ENCODE measurements at places on chromosomes 3 and 15.

DNA sequence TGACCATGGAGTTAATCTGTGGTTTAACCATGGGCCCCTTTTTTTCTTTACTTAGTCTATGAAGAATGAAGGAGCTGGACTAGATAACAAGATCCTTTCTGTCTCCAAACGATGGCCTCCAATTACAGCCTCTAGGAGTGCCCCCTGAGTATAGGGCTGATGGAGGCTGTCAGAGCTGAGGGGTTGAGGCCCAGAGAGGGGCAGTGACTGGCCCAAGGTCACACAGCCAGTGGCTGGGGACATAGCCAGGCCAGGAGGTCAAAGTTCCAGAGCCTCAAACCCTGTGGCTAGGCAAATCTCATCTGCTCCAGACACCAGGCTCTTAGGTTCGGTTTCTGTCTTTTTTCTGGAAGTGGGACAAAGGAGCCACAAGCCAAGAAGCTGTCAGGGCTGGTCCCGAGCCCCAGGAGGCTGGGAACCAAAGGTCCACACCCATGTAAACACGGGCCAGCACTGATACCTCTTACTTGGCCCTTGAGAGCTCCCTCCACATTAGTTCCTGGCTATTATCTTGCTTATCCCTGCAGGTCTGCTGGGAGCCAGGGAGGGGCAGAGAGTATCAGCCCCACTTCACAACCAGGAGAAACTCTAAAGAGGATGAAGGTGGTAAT lies 10.3 kb downstream of the RHOV start:
- DNase-seq, result no peak

DNA sequence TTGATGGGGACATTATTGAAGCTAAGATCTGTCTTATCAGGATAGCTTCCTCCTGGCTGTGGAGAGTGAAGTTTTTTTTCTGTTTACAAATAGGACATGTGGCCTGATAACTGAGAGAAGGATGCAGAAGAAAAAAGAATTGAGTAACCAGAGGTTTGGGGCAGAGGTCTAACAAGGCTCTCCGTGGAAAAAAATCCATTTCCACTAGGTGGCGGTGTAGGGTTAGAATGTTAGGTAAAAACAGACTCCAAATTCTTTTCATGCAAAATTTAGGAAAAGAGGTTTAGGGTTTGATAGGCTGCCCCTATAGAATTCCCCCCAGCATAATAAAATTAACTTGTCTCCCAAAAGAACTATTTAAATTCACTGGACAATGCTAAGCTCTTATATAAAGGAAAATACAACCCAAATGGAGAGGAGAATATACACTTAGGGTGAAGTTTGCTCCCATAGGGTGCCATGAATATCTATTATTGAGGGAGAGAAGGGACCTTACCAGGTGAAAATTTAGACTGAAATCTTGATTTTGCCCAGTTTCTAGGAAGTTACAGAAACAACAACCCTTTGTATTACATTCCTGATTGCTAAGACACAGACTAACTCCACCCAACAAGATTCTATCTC lies 1560.4 kb downstream of the OTOL1 start:
- DNase-seq, result no peak

GRCh38 chr15:50753463-50753862 lies 12.0 kb downstream of the SPPL2A start:
- DNase-seq, result no peak

GRCh38 chr15:92909136-92909781 lies 9.1 kb downstream of the CHD2 start:
- DNase-seq, result no peak

DNA sequence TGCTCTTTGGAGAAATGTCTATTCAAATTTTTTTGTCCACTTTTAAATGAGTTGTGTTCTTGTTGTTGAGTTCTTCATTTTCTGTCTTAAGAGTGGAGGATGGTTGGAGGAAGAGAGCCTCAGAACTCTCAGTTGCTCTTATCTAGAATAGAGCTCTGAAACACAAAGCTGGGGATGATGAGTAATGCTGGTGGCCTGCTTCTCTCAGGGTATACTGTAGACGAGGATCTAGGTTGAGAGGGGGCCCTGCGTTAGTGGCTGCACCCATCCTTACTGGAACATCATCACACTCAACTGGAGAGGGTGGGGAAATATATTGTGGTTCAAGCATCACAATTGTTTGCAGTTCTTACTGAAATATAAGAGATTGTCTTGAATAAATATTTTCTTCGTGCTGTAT lies 1.8 kb downstream of the SPTSSB start:
- no peak for DNase-seq

DNA sequence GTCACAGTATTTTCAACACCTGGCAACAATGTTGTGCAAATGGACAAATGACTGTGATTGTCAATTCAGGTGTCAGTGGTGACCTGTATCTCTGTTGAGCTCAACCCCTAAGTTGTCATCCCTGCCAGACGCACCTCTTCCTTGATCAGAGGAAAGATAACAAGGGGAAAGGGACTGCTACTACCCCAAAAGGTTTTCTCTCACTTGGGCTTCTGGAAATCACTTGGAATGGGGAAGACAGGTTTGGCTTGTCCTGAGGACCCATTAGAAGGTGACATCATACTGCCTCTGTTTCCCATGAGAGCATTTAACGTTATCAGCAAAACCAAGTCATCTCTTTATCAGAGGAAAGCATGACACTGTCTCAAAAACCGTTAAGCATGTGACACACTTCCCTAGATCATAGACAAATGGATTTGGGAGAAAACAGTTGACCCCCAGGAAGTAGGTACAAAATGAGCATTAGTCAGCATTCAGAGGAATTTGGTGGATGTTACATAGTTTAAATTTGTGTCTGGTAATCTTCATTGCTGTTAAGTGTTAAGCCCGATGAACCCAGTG lies 769.5 kb downstream of the GRM7 start:
- no peak for DNase-seq

DNA sequence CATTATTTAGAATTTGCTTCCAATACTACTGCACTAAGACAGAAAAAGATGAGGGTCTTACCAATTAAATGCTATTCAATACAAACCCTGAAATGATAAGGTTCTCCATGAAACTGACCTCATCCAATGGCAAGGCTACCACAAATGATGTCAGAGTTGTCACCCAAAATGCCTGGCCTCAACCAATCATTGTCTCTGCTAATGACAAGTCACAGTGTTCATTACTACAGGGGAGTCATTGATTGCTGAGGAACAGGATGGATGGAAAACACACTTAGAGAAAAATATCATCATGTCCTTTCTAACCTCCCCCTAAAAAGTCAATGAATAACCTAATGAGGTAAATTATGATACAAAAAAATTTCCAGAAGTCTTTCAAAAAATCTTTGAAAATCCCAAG lies 91.0 kb downstream of the FOXP1 start:
- DNase-seq, result no peak

- no peak for DNase-seq
Observed at GRCh38 chr3:186628756-186629155, 11.4 kb upstream of the FETUB start.

DNA sequence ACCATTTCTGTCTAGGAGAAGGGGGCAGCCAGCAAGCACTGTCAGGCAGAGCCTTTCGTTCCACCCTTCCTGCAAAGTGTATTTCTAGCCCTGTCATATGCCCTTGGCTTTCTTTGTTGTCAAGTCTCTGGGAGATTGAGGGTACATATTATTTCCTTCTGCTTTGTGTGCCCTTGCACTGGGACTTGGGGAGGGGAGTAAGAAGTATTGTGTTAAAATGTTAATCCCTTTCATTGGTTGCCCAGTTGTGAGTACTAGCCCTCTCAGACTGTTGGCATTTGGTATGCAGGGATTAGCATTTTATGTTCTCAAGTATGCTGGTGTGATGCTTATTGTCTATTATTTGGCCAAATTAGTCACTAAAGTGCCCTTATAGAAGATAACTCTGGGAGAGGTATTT lies 63.9 kb downstream of the RBM6 start:
- DNase-seq, result no peak

GRCh38 chr3:72782521-72782920 lies 65.7 kb downstream of the SHQ1 start:
- DNase-seq, result no peak

- no peak for DNase-seq
Observed at GRCh38 chr3:99624496-99625236, 13.7 kb upstream of the COL8A1 start.

DNA sequence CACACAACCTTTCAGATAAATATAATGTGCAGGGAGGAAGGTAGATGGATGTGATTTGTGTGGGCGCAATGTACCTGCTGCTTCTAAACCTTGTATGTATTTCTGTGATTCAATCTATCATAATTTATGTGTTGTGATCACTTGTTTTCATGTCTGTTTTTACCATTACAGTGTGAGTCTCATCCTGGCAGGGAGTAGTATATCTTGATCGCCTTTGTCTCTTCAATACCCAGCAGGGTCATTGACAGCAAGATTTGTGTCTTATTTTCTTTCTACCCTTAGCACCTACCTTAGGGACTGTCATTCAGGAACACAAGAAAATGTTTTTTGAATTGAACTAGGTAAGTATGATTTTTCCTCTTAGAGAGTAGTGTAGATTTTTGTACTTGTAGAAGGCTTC lies 83.7 kb upstream of the SELENOK start:
- DNase-seq, result no peak

DNA sequence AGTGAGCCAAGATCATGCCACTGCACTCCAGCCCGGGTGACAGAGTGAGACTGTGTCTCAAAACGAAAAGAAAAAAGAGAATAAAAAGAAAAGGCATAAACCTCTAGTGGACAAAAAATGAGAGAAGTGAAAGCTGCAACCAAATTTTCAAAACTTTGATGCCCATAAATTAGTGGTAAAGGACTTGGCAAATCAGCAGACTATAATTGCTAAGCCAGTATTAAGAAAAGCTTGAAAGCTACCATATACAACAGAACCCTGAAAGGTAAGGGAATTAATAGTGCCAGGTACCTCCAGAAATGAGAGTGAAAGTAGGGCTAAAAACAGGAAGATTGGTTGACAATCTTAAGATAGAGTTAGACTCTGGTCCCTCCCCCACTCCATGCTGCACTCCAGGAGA lies 32.9 kb upstream of the SLC22A13 start:
- no peak for DNase-seq

DNA sequence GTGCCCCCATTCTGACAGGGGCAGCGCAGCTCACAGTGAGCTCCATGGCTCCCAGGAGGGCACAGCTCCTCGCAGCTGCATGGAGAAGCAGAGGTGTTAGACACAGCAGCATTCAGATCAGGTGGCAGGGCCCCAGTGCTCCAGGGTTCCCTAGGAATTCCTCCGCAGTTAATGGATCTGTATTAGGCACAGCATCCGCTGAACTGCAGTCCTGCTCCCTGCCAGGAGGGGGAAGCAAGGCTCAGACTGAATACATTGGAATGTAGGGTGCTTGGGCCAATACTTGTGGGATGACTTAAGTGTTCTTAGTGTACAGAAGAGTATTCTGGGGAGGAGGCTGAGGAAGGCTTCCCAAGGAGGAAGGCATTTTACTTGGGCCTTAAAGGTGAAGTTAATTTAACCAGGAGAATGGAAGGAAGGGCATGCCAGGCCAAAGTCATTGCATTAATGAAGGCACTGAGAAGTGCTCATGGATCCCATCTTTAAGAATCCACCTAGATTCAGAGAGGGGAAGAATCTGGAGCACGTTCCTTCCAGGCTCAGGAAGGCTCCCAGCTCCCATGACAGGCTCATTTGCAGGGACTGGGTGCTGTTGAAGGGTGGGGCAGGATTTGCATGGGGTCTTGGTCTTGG lies 111.6 kb downstream of the RAB11A start:
- DNase-seq, result peak; percentile 8

DNA sequence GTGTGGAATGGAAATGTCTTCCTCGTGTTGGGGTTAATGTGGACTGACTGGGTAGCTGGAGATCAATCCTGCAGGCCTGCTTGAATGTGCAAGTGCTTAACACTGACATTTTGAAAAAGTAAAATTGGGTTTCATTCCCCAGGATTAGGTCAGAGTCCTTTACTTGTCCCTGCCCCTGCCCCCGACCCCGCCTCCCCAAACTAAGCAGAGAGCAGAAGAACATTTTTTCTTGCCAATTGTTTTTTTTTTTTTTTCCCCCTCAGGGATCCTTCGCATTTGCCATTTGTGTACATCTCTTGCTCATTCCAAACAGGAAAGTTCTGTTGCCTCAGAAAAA lies 147.0 kb upstream of the NR2F2 start:
- DNase-seq, result no peak

GRCh38 chr3:64578062-64578770 lies 109.6 kb downstream of the ADAMTS9 start:
- DNase-seq, result no peak

- DNase-seq, result no peak
Observed at GRCh38 chr3:171817074-171817800, 7.0 kb upstream of the PLD1 start.

DNA sequence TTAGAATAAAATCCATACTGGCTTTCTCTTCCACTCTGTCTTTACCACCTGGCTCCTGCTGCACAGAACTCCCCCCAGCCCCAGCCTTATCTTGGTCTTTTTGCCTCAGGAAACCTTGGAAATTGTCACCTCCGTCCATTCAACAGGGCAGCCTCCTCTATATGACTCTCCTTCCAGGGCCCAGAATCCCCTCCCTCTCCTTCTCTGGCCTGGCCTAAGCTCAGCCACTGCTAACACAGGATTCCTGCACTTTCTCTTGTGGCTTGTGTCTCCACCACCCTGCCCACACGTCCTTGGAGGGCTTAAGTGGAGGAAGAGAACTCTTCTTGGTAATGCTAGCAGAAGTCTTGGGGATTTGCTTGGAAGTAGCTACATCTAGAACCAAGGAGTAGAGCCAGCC lies 1.5 kb upstream of the IL17RD start:
- no peak for DNase-seq

GRCh38 chr3:160796813-160797164 lies 40.8 kb downstream of the PPM1L start:
- no peak for DNase-seq

DNA sequence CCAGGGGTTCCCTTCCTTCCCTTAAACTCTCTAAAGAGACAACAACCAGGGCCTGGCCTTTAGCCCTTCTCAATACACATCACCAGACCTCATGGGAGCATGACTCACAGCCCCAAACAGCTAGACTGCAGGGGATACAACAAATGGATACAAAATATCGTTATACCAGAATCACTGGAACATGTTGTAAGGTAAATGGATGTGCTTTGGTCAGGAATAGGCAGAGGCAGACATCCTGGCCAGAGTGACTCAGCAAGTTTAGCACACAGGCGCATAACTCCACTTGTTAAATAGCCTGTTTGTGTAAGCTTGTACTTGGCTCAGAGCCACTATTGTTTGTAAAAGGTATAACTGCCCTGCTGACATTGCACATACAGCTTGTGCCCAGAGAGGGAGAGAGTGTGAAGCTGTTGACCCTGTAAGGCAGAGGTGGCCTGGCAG lies 18.3 kb downstream of the TMED3 start:
- DNase-seq, result no peak

GRCh38 chr3:143699424-143699823 lies 148.8 kb downstream of the SLC9A9 start:
- no peak for DNase-seq

DNA sequence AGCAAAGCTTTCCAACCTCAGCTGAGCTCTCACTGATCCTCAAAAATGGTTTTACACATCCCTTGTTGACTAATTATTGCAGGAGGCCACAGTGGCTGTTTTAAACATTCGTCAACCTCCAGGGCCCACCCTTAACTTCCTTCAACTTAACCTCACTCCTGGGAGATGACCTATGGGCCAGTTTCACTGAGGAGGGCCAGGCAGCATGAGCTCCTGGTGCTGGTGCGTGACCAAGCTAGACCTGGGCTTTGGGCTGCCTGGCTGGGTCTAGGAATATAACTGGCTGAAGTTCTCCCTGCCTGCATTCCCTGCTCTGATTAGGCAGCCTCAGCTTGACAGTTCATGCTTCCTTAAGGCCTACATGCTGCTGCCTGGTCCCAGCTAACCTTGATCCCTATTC lies 273.7 kb upstream of the ATP11B start:
- no peak for DNase-seq

All from activated naive CD4-positive, alpha-beta T cell treated with Interleukin-2 at 50 U/mL for 16 hours (primary cell).